ENCODE measurements at places on chromosomes 12 and 14.

DNA sequence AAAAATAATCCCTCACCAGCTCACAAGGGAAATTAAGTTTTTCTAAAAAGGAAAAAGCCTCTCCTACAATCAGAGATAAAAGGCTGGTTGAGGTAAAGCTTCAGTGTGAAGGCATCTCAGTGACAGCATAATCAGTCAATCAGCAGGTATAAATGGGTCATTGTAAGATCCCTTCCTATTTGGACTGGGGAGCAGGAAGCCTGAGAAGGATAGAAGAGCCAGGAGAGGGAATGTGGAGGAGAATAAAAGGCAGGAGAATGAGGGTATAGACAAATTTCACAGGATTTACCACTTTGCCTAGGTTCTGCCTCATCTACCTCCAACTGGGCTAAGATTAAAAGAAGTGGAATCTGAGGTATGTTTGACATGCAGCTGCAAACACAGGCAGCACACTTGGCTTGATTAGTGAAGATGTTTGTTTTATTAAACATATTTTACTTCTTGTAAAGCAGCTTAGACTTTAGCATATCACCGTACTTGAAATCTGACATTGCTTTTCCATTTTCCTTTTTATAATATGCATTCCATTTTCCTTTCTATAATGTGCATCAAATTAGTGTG is 479.1 kb upstream of the USP15 start:
- DNase-seq, result no peak

- DNase-seq, result no peak
Measured at GRCh38 chr12:75446857-75447256, 33.7 kb upstream of the GLIPR1 start.

DNA sequence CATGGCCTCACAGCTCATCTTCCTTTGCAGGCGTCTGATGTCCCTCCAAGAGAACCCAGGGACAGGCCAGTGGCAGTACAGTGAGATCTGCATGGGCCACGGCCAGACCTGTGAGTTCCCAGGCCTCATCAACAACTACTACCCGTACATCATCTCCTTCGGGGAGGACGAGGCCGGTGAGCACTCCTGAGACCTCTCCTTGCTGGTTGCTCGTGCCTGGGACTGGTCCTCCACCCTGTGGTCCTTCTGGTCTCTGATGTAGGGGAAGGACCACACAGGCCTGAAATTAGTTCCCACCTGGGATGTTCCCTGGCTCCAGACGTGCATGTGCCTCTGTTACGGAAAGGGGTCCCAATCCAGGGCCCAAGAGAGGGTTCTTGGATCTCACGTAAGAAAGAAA is 17.9 kb downstream of the HHIPL1 start:
- DNase-seq, result no peak

- no peak for DNase-seq
Measured at GRCh38 chr12:116427200-116427930, 131.8 kb upstream of the MAP1LC3B2 start.

GRCh38 chr12:57208631-57209282 is 7.8 kb upstream of the NXPH4 start:
- no peak for DNase-seq

DNA sequence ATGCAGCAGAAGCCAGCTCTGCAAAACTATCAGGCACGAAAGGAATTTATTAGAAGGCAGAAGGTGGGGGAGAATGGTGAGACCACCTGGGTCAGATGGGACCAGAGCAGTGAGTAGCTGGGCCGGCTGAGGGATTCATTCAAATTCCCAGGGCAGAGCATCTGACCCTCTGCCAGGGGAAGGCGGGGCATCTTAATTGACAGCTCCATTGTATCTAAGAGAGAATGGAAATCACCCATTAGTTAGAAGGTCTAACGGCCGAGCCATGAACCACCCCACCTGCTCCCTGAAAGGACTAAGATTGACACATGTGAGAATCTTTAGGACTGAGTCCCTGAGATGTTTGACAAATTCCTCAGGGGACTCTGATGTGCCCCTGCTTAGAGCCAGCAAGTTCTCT is 83.7 kb downstream of the PHETA1 start:
- DNase-seq, result no peak

All from T-helper 22 cell (primary cell).